ENCODE measurements at places on chromosomes 5 and 9.

- no peak for DNase-seq
Measured at GRCh38 chr5:10635867-10636350, 72.0 kb downstream of the ANKRD33B start.

- DNase-seq: no peak
Measured at GRCh38 chr5:116303340-116303739, 218.5 kb downstream of the COMMD10 start.

DNA sequence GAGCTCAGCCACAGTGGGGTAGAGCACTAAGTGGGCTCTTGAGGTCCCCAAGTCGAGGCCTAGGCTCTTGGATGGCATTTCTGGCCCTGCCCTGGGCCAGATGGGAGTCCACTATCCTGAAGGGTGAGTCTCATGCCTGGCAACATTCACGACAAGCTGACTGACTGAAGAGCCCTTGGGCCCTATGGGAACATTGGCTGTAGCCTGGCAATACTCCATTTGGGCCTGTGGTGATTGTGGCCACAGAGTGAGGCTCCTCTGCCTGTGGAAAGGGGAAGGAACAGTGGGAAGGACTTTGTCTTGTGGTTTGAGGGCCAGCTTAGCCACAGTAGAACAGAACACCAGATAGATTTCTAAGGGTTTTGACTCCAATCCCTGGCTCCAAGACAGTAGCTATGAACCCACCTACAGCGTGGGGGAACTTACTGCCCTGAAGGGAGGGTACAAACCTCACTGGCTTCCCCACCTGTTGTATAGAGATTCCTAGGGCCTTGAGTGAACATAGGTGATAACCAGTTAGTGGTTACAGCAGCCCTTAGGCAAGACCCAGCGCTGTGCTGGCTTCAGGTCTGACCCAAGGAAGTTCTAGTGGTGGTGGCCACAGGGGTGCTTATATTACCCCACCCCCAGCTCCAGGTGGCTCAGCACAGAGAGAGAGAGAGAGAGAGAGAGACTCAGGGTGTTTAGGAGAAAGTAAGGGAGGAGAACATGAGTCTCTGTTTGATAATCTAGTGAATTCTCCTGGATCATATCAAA, 72.4 kb downstream of the KIAA0825 start:
- DNase-seq: no peak

GRCh38 chr9:136935651-136936050, 8.9 kb downstream of the FBXW5 start:
- no peak for DNase-seq

GRCh38 chr5:149320791-149321330, 24.4 kb upstream of the GRPEL2 start:
- DNase-seq: peak; percentile 75

Data from NCI-H187 treated with DMSO at 0.1 percent for 48 hours (cell line).